ENCODE measurements at places on chromosomes 7 and 10.

DNA sequence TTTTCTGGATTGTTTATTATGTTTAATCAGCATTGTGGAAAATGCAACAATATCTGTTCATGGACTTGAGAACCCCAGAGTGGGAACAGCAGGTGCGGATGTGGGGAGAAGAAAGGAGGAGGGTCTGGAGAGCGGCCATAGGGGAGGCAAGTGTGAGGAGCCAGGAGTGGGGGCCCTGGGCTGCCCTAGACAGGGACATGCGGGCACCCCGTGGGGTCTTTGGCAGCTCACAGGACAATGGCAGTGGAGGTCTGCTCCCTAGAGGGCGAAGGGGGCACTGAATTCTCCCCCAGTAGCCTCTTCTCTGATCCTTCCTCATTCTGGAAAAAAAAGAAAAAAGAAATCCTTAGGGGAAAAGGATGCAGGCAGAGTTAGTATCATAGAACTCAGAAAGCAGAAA, 8.9 kb downstream of the TMEM176B start:
- no peak for DNase-seq

- DNase-seq, result no peak
Measured at GRCh38 chr7:81774551-81774950, 4.7 kb upstream of the HGF start.

DNA sequence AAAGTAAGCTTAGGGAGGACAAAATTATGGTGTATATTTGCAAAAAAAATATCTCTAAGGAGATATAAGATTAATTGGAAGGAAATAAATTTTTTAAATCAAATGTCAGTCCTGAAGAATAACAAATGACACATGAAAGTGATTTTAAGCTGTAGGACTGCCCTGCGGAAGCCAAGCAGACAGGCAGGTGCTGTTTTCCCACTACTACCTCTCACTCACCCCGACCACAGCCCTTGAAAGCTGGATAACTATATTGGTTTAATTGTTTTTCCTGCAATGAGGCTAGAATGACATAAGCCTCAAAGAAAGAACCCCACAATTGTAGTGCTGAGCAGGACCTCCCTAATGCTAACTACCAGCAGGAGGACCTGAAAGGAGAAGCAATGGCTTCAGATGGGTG, 68.6 kb upstream of the VIPR2 start:
- no peak for DNase-seq

DNA sequence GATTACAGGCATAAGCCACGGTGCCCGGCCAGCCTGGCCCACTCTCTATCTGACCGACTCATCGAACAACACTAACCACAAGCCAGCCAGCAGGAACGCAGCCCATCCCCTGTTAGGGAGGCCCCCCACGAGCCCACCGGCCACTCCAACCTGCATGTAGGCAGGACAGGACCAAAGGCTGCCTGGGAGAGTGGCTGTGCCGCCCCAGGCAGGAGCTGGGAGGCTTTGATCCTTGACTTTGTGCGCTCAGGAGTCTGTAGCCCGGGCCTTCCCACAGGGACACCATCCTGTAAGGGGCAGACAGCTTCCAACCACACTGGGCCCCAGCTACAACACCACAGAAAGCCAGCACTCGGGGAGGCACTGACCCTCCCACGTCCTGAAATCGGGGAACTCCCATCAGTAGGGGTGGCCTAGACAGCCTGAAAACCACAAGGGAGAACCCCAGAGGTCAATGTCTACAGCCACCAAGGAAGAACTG, 29.4 kb downstream of the GRID1 start:
- DNase-seq, result peak; percentile 59

GRCh38 chr10:12643279-12643678, 293.9 kb downstream of the CAMK1D start:
- DNase-seq, result no peak
